ENCODE measurements at places on chromosomes 6 and 20.

GRCh38 chr6:139551376-139551775, 176.9 kb upstream of the CITED2 start:
- DNase-seq = no peak

- DNase-seq = no peak
Observed at GRCh38 chr6:141460743-141461484, 671.8 kb upstream of the GJE1 start.

DNA sequence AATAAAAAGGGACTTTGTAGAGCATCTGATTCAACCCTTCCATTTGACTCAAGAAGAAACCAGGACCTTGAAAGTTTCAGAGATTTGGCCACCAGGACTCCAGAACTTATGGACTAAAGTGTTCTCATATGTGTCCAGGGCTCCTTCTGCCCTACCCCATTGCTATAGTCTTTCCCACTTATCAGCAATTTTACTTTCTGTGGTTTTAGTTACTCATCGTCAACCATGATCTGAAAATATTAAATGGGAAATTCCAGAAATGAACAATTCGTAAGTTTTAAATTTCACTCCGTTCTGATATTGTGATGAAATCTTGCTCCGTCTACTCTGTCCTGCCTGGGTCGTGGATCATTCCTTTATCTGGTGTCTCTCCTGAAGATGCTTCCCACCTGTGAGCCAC, 259.8 kb downstream of the PHACTR1 start:
- no peak for DNase-seq

DNA sequence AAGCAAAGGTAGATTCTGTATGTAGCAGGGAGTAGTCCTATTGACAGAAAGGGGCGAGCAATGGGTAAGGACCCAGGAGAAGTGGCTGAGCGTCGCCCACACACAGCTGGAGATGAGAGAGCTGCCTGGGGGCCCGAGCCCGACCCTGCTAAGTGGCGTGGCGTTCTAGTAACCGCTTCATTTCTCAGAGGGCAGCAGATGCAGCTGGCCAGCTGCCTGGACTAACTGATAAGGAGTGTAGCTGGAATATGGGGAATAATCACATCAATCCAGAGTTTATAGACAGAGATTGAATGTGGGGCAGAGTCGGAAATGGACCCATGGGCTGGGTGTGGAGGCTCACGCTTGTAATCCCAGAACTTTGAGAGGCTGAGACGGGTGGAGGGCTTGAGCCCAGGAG, 64.4 kb downstream of the EZR start:
- no peak for DNase-seq

DNA sequence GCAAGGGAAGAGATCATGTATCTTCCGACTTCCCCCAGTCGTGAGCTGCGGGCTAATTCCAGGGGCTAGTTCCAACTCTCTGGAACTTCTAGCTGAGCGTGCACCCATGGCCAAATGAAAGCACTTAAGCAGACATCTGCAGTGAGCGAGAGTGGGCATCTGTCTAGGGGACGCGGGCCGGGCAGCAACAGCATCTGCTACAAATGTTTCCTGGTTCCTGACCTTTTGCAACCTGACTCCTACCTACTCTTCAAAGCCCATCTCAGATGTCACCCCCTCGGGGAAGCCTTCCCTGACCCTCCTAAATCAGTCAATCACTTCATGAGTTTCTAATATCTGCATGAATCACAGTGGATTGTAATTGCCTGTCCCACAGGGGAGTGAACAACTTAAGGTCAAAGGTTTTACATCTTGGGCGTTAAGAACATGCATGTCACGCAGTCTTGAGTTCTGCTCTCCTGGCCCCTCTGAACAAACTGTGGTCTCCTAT, 141.9 kb downstream of the CEBPB start:
- no peak for DNase-seq

GRCh38 chr6:152748843-152749242, 1.8 kb upstream of the VIP start:
- DNase-seq = no peak

DNA sequence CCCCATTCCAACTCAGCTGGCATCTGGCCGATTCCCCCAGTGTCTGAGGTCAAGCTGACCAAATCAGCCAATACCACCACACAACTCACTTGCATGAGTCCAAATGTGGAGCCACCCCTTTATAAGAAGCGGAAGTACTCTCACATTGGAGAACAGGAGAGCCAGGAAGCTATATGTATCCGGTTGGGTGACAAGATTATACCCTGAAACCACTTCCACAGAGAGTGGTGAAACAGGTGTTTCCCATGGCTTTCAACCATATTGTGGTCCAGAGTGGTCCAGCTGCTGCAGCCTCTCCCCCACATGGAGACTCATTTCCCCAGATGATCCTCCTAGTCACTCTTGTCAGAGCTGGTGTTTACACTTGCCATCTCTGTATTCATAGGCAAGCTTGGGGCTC, 24.0 kb upstream of the SERINC1 start:
- no peak for DNase-seq

DNA sequence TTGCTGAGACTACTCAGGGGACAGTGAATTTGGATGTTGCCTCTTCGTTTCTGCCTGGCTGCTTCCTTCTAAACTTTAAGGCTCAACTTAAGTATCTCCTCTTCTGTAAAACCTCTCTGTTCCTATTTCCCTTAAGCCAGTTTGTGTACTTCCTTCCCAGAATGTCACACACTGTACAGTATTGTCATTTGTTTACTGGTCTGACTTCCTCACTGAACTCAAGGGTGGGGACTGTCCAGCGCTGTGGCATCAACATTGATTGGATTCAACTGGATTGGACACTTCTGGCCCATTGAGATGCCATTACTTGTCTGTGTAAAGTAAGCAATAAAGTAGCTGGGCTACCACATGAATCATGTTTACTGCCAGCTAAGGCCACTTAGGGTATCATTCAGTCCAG, 69.7 kb downstream of the ANKS1A start:
- no peak for DNase-seq

- no peak for DNase-seq
Observed at GRCh38 chr6:116405138-116405537, 34.4 kb downstream of the DSE start.

GRCh38 chr6:117477988-117478852, 4.3 kb upstream of the DCBLD1 start:
- DNase-seq = no peak

- DNase-seq = no peak
Observed at GRCh38 chr6:167569041-167569805, 244.3 kb downstream of the TTLL2 start.

- DNase-seq = no peak
Observed at GRCh38 chr20:49477200-49477599, 5.3 kb downstream of the KCNB1 start.

DNA sequence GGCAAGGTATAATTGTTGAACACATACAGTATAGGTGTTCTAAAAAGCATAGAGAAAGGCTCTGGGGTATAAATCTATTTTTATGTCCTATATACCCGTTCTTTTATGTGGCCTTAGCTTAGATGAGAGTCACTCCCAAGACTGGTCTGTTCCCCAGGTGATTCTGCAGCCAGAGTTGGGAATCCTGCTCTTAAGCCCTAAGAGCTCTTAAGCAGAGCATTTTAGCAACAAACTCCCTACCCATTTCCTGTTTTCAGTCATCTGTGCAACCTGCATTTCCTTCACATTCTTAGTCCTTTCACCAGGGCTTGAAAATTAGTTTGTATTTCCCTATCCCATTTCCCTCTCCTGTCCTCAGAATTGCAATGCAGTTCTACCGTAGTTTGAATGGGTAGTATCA, 166.1 kb downstream of the HS3ST5 start:
- DNase-seq = no peak

GRCh38 chr6:129500958-129501739, 208.8 kb downstream of the ARHGAP18 start:
- no peak for DNase-seq

GRCh38 chr6:125598422-125598821, 151.0 kb upstream of the HEY2 start:
- no peak for DNase-seq

DNA sequence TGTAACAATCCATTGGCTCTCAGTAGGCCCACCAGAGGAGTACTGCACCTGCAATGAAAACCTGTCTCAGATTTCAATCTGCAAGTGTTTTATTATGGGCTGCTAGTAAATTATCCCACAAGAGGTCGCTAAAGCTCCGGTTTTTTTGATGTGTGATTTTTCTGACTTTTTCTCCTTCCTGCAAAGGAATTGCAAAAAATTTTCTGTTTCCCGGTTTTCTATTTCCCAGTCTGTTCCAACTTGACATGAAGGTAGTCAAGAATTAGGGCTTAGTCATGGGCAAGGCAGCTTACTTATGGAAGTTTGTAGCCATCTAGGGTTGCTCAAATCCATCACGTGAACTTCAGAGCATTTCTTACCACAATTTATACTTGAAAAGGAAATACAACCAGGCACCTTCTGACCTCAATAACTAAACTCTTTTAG, 38.5 kb upstream of the AHI1 start:
- no peak for DNase-seq

GRCh38 chr6:64334636-64335035, 699.0 kb downstream of the PHF3 start:
- no peak for DNase-seq
